ENCODE measurements at places on chromosomes 12 and 14. TPM values are rescaled to one million over a fixed set of nuclear protein-coding genes. Genes with fewer than 3 reads are reported as not detected.

The LGALS3 gene
- polyA plus RNA-seq: 61.1 TPM

The KRT83 gene
- not detected for polyA plus RNA-seq

The GLT1D1 gene
- polyA plus RNA-seq: 3.2 TPM

The AKAP5 gene
- polyA plus RNA-seq: 0.39 TPM

The WNT1 gene
- polyA plus RNA-seq: not detected
